ENCODE measurements at places on chromosomes 6 and 20.

- DNase-seq = no peak
These were observed 167.7 kb upstream of the PDE10A start for GRCh38 chr6:165830761-165831160.

DNA sequence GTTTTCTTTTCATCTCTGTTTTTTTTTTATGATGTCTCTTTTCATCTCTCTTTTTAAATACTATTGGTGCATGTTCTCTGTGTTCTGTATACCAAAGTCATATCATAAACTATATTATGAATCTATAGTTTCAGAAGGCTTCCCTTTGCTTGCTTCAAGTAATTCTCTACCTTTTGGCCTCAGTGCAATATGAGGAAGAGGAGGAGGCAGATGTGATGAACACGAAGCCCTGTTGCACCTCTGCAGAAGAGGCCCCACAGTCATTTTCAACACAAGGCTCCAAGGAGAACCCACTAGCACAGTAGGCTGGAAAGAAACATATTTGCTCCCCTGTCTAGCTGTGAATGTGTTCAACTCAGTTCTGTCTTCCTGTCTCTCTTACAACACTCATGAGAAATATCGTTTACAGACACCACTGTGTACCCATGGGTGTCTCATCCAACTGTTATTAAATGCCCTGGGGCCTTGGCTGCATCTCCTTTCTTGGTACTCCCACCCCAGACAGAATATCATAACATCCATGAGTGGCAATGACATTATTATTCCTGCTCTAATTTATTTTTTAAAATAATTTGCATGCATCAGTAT is 122.6 kb upstream of the SHLD1 start:
- no peak for DNase-seq

DNA sequence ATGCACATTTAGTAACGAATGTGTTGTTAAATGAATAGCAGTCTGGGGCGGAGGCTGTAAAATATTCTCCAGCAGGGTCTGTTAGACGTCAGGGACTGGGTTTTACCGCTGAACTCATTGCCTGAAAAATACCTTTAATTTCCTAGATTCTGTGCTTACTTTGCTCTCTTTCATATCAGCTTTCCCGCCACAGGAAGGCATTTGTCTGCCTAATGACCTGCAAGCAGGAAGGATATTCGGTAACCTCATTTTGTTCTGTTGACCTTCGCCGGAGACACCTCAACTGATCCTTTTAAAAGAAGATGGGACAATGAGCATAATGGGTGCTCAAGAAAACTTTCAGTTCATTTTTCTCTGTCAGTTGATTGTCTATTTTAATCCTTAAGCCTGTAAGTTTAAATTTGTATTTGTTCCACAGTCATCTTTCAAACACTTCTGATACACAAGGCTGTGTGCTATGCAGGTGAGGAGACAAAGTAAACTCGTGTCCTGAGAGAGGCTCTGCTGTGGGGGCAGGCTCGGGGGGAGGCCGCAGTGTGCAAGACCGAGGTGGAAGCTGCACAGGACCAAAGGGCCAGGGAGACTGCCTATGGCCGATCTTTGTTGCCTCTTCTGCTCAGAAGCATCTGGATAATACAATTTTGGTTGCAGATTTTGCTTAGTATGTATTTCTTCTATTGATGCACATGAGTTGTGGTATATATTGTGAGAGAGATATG is 27.4 kb upstream of the SIM1 start:
- no peak for DNase-seq

DNA sequence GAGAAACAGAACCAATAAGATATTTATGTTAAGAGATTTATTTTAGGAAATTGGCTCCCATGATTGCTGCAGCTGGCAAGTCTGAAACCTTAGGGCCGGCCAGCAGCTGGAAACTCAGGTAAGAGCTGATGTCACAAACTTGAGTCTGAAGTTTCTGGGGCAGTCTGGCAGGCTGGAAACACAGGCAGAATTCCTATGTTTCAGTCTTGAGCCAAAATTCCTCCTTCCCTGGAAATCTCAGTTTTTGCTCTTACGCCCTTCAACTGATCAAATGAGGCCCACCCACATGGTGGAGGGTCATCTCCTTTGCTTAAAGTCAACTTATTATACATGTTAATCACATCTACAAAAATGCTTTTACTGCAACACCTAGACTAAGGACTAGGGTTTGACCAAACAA is 184.1 kb downstream of the SOD2 start:
- DNase-seq = no peak

DNA sequence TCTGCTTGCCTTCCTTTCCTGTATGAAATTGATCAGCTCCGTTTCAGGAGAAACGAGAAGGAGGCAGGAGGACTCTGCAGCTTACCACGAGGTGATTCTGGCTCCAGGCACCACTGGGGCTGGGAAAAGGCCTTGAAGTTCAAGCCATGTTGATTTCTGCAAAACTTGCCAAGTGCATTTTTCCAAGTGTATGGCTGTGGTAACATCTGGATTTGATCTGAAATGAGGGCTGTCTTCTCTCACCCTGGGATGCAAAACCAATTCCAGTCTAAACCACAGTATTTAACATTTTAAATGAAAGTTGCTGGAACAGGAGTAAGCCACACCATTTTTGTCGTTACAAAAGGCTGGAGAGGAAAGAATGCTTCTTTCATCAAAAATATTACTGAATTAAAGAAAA is 36.1 kb upstream of the FAM210B start:
- DNase-seq = no peak

DNA sequence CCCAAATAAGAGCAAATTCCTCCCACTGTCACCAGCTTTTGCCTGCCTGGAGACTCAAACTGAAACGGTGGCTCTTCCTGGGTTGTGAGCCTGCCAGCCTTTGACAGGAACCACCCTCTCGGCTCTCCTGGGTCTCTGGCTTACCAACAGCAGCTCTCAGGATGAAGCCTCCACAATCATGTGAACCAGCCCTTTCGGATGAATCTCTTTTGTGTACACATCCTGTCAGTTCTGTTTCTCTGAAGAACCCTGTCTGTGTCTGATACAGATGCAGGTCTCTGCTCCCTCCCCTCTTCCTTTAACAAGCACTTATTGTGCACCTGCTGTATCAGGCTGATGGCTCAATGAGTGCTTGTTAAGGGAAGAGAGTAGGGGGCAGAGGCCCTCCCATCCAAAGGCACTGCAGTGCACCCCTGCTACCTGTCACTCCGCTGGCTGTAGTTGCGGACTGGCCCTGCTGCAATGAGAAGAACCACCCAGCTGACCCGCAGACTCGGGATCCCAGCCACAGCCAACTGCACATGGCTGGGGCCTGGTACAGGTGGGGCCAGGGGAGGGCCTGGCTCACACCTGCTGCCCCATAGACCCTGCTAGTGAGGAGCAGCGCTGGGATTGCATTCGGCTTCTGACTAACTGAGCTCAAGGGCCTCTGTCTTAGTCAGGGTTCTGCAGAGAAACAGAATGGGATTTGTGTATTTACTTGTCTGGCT is 120.1 kb upstream of the PMEPA1 start:
- DNase-seq = no peak

- DNase-seq = no peak
These were observed 181.9 kb downstream of the TBC1D7 start for GRCh38 chr6:13146442-13146841.

- no peak for DNase-seq
These were observed 489.5 kb upstream of the JARID2 start for GRCh38 chr6:14756340-14756739.

Data from activated T-helper 1 cell treated with Interleukin-2 at 50 U/mL for 16 hours (primary cell).